Naive thymus-derived CD4-positive, alpha-beta T cell (primary cell): ENCODE measurements at places on chromosomes 2 and 18.

DNA sequence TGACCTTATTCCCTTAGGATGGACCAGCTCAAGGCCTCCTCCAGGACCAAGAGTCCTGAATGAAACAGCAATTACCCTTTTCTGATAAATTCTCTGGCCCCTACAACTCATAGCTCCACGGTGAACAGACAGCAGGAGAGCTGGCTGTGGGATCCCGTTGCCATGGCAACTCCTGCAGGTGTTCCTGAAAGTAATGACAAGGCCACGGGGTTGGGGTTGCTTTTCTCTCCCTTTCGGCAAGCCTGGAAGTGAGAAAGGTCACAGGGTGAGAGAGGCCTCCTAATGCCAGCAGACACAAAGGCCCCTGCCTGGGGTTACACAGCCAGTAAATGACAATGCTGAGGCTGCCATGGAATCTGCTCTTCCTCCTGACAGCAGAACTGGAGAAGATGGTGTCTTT lies 403.0 kb downstream of the NBAS start:
- no peak for DNase-seq

- no peak for DNase-seq
These were observed 570.3 kb downstream of the FBXO15 start for GRCh38 chr18:73577365-73577764.

DNA sequence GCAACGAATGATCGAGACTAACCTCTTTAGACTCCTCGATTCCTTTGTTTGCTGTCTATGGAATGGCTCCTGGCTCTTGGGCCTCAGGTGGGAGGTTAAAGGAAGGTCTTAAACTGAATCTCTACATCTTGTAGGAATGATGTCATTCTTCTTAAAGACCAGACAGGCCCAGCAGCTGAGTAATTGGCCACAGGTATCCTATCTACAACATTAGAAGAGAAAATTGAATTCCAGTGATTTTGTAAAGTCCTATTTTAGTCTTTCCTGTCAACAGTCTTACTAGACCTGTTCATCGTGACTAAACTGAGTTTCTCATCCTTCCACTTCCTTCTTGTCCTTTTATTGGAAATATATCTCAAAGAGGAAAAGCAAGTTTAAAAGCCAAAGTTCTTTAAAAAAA lies 274.8 kb downstream of the ALPK2 start:
- DNase-seq, result no peak

- peak; percentile 53 for DNase-seq
These were observed 141.9 kb downstream of the ANKRD44 start for GRCh38 chr2:197168705-197169104.

DNA sequence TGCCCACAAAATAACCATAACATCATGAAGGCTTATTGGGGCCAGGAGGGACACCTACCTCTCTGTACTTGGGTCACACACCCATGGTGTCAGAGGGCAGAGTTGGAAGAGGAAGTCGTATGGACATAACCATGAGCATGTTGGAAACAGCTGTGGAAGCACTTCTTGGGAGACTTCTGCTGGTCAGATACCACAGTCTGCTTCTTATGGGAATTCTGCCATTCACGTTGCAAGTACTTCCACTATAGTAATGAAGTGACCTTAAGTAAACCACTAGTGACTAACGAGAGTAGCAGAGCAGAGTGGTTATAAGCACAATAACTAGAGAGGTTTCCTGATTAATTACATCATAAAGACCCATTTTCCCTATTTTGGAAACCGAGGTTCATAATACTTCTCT lies 61.1 kb upstream of the TFPI start:
- DNase-seq, result no peak

DNA sequence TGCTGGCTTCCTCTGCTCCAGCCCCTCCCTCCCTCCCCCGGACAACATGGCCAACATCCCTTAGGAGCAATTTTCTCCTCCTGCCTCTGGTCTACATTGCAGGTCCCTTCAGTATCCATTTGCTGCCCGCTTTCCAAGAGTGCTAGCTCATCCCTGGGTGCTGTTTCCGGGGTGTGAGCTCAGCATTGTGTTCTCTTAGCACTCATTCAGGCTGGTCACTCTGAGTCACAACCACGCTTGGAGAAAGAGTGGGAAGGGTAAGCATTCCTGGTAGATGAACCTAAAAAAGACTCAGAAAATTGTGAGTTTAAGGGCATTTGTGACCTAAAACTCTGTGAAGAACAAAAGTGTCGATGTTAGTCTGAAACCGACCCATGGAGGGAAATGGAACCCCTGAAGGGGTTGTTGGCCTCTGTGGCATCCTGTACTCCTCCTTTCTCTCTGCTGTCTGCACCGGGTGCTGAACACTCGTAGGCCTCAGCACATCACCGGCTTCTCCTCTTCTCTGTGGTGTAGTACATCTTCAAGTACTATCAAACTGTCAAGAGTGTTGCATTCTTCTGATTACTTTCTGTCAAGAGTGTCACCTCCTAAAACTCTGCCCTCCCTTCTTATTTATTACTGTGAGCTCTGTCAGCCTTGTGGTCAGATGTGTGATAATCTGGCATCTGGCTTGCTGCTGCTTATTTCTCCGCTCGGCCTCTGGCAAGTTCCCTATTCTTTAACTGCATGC lies 73.0 kb downstream of the CTNNA2 start:
- no peak for DNase-seq

DNA sequence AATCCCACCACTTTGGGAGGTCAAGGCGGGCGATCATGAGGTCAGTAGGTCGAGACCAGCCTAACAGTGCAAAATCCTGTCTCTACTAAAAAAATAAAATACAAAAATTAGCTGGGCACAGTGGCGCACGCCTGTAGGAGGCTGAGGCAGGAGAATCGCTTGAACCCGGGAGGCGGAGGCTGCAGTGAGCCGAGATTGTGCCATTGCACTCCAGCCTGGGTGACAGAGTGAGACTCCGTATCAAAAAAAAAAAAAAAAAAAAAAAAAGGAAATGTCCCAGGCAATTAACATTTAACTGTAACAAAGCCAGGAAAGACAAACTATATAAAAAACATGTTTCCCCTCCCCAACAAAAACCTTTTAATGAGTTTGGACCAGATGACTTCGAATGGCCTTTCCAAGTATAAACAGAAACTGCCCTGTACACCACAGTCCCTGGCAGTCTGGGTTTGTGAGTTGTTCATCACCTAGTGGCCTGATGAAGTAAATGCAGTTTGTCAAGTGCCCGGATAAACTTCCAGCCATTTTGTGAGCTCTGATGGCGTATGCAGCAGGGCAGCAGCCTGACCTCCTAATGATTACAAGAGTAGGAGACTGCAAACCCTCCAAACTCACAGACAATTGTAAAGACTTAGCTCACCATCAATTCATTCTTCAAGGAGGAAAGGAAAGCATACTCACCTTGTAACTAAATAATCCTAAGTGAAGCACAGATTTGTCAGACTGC lies 16.6 kb upstream of the PCBP1 start:
- DNase-seq, result no peak

GRCh38 chr2:24894750-24895149 lies 25.3 kb downstream of the ADCY3 start:
- DNase-seq, result no peak

- DNase-seq, result no peak
These were observed 23.2 kb downstream of the KIF1A start for GRCh38 chr2:240796543-240797499.

DNA sequence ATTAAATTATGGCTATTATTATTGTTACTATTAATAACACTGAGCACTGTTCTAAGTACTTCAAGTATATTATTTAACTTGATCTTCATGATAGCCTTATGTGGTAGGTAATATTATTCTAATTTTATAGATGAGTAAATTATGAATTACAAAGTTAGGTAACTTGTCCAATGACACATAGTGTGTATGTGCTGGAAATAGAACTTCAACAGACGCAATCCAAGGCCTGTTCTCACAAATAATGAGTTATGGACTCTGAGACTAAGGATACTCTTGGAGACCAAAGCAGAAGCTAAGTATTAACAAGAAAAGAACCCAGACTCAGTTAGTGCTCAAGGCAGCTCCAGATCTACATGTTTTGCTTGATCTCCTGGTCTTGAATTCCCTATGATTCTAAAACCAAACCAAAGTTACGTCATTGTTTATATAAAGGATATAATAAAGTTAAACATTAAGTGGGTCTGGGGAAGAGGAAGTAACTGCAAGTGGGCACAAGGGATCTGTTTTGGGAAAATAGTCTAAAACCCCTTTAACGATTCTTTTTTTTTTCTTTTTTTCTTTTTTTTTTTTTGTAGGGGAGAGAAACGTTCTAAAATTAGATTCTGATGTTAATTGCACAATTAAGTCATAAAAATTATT lies 211.3 kb downstream of the ERBB4 start:
- DNase-seq, result no peak

GRCh38 chr2:128366713-128367511 lies 48.2 kb upstream of the HS6ST1 start:
- no peak for DNase-seq

DNA sequence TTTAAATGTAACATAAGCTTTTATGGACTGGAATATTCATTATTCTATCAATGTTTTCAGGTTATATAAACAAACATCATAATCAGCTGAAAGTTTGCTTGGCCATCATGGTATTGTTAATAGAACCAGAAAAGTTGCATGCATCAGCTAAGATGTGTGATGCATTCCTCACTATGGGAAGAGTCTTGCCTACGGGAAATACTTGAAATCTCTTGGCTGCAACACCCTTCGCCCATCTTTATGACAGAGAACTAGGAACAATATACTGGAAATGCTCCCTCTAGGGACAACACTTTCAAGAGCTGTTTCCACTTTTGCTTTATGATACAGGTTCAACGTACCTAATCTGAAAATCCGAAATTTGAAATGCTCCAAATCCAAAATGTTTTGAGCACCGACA lies 1390.8 kb downstream of the DPP10 start:
- DNase-seq, result no peak

GRCh38 chr2:11807156-11808015 lies 61.0 kb downstream of the LPIN1 start:
- no peak for DNase-seq

DNA sequence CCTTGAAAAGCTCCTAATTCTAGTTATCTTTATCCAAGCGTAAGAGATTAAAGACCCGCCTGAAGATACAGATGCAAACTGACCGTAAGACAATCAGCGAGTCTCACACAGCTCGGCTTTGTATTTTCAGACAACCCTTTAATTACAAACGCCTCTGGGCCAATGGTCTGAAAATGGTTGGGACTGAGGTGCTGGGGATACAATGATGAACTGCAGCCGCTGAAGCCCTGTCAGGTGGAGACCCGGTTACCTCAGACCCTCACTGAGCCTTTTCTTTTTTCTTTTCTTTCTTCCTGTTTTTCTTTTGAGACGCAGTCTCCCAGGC lies 715 bp upstream of the CFAP36 start:
- DNase-seq, result no peak

DNA sequence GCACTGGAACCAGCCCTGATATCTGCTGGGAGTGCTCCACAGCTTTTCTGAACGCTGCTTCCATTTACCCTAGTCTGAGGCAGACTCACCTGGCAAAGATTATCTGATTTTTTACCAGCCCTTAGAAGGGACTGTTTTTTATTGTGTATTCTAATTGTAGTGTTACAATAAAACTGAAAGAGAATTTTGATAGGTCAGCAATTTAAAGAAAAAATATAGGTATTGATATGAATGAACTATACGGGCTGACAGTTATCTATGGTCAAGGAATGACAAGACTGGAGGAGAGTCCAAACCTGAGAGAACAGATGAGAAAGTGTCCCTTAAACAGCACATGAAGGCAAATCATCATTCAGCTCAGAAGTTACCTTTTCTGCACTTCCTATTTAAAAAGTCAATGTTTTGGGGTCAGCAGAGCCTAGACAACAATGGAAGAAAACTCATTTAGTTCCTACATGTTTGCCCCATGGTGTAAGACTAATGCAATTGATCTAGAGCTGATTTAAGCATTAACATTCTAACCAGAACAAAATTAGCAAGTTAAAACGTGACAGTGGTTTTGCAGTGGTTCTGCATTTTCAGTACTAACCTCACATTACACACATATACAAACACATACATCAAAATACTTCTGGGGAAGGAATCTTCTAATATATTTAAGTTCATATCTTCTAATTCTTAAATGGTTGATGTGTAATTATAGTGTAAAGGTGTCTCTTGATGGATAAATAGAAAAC lies 500.9 kb downstream of the TGIF1 start:
- no peak for DNase-seq

GRCh38 chr2:119158563-119159347 lies at the start of gene C1QL2:
C1QL2 (minus strand) TSS chr2:119158751; CDS start chr2:119158269, 482 bp downstream.
- DNase-seq, result no peak

DNA sequence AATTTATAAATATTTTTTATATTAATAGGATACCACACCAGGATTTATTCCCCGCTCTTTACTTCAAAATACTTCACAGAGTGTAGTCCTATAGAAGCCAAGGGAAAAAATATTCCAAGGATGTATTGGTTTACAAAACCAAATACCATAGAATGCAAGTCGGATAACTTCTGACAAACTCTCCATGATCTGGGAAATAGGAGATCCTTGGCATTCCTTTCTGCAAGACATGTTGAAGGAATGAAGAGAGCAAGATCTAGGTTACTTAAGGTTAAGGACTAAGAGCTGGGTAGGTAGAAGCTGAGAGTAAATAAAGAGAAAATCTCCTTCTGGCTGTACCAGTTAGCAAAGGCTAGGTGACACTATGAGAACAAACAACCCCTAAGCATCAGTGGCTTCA lies 141.2 kb downstream of the LRATD1 start:
- DNase-seq, result no peak

- DNase-seq, result no peak
These were observed 211.5 kb downstream of the GALR1 start for GRCh38 chr18:77461062-77461688.
